Upper lobe of right lung (tissue), 1 donor: ENCODE measurements at places on chromosomes 6 and 20. TPM values are rescaled to one million over a fixed set of nuclear protein-coding genes. Genes with fewer than 3 reads are reported as not detected.

DNA sequence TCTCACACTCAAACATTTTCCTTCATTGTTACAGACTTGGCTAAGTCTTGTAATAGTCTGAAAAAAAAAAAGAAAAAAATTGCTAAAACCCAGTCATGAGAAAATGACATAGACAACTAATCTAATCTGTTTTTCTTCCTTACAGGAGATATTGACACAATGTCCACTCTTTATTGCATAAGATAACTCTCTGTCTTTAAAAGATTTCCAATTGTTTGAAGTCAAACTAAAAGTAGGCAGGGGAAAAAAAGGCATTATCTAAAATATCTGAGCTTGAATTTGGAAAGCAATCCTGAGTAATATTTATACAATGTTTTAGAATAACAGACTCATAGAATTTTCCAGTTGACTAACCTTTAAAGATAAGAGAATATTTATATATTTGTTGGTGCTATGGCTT is 233.0 kb upstream of the CEP162 start:
- DNase-seq = no peak

DNA sequence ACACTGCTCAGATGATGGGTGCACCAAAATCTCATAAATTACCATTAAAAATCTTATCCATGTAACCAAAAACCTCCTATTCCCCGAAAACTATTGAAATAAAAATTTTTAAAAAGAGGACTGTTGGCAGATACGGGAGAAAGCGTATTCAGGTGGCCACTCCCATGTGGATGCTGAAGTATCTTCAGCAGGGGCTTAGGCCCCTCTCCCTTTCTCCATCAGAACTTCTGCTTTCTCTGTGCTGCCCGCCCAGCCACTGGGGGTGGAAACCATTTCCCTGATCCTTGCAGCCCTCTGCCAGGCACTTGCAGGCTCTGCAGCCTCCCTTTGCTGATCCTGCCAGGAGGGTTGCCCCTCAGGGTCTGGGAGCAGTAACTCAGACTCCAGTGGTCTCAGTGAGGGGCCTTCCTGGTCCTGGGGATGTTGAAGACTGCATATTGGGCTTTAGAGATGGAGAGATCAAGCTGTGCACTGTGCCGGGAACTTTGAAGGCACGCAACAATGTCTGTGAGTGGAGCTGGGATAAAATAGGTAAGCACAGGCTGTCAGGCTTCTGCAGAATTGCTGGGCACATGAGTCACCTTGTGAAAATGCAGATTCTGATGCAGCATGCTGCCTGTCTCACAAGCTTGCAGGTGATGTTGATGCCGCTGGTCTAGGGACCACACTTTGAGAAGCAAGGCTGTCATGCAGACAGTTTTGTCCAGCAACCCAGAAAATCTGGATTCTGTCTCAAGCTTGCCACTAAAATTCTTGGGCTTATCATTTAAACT is 59.6 kb downstream of the SLC24A3 start:
- DNase-seq = no peak

DNA sequence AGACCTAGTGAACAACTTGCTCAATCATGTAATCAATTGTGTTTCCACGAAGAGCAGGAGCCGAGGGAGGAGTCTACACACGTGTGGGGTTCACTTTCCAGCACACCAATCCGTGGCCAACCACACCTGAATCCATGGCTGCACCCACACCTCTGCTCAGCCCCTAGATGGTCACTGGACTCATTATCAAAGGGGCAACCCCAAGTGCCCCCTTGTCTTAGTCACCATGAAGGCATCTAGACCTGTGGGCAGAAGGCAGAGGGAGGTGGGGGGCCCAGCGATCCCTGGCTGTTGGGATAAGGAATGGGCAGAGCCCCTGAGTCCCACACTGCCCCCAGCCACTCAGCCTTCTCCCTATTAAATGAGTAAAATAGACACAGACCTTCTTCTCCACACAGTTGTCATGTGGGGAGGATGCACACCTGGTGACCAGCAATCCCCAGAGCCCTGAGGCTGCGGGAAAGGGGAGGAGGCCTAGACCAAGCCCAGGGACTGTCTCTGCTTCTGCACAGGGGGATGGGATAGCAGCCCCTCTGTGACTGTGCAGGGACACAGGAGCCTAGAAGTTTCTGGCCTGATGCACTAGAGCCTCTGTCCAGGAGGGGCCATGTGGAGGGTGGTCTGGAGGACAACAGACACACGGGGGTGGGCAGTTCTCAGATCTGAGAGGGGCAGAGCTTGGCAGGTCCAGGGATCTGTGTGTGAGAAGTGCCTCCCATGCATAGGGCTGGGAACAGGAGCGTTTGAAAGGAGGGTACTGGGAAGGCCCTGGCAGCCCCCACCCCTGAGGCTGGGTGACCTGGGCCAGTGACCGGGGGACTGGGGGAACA is 1.9 kb upstream of the RAET1L start:
- no peak for DNase-seq

DNA sequence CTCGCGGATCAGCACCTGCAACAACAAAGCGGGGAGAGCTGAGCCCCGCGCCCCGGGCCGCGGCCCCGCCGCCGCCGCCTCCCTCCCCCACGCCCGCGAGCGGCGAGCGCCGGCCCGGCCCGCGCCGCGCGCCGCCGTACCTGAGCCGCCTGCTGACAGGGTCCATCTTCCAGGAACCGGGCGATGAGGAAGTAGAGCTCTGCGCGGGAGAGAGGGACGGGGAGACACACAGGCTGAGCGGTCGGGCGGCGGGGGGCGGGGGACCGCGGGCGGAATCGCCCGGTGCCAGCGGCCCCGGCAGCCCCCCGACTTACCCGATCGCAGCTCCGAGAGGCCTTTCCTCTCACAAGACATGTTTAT is 359 bp downstream of the PHIP start:
- no peak for DNase-seq

GRCh38 chr6:110357298-110357663 is 868 bp downstream of the METTL24 start:
- DNase-seq = no peak

- DNase-seq = no peak
Observed at GRCh38 chr6:150695652-150696051, 96.0 kb downstream of the PLEKHG1 start.

FAM83D gene
- 2.0 TPM for total RNA-seq

FOXC1 gene
- total RNA-seq = 4.9 TPM

DNA sequence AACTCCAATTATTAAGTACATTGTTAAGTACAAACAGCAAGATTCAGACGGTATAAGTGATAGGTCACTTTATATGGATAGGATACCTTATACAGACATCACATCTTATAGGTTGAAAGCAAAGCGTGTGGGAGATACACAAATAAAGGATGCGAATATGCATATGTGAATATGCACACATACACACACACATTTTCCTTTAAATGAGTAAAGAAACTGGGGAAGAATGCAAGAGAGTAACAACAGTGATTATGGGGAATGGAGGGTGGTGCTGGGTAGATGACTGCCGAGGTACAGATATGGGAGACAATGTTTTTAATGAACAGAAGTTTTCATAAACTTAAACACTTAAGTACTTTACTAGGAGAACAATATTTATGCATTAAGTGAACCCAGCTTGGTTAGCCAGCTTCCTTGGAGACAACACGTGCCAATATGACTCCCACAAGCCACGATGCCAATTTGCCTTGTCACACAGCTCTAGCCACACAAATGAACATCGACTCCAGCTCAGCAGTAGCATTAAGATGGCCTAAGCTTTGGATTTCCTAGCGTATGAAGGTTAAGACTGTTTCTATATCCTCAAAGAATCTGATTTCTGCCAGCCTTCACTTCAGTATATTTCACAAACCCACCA is 96.6 kb downstream of the EPB41L2 start:
- DNase-seq = no peak

DNA sequence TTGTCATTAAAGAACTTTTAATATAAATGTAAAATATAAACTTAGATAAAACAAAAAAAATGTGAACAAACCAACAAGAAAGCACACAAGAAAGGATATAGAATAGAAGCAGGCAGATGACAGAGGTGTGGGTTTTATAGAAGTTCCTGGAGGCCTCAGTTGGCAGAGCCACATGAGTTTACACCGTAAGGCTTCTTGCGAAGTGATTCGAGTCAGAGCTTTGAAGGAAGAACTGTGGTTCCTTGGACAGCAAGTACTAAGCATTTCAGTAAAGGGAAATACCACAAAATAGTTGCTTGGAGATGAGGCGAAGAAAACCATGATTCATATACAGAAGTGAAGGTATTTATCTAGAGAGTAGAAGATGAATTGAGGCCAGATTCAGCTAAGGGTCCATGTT is 207.9 kb upstream of the EYA4 start:
- no peak for DNase-seq

DNA sequence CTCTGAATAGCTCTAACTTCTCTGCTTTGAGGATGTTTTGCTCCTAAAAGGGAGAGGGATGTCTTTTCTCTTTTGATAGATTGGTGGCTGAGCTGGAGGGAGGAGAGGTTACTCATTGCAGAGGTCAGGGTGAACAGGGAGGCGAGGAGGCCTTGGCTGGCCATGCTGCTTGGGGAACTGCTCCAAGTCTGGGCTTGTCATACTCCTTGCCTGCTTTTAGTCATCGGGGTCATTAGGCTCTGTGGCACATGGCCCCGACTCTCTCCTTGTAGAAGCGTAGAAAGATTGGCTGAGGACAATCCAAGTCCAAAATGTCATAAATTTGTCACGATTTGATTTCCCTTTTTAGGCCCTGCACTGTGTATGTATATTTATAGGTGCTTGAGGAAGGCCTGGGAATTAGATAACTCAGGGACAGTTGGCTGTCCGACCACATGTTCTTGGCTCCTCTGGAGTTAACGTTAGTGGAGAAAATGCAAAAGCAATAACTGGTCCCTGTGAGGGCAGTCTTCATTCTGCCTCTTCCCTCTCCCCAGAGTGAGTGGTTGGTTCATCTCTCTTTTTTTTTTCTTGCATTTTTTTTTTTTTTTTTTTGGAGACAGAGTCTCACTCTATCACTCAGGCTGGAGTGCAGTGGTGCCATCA is 160.1 kb downstream of the SCP2D1 start:
- DNase-seq = no peak

SFTA2 gene
- total RNA-seq = 369 TPM

DNA sequence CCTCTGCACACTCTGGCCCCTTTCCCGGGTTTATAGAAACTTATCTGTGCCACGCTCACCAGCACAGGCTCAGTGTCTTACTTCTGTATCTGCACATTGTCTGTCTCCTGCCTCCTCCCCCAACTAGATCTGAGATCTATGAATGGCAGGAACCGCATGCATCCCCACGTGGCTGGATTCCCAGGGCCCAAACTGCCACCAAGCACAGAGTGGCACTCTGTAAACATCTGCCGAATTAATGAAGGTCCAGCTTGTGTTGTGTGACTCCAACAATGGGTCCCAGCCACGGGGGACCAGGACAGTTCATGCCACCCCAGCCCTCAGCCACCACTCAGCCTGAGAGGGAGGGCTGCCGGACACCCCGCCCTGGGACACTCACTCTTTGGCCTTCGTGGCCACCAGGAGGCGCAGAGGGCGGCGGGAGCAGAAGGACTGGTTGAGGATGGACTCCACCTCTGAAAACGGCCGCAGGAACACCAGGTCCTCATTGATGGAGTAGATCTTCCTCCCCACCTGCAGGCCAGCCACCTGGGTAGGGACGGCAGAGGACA is 171.1 kb downstream of the PREX1 start:
- no peak for DNase-seq

DNA sequence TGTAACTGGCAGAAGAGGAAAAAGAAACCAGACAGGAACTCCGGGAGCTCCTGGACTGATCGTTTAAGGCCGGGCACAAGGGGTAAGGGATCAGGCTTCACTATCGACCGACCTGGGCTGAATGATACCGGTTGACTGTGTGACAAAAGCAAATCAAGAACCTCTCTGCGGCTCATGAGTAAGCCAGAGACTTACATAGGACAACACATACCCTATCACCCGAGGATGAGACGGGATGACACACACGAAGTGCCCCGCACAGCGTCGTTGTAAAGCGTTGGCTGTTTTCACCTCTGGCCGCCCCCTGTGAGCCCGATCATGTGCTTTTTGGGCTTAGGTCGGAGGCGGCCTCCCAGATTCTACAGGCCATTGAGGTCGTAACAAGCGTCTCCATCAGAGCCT is 695 bp upstream of the TGIF2 start:
- DNase-seq = no peak

ACTL10 gene
- total RNA-seq = 1.3 TPM

GRCh38 chr6:71490876-71491275 is 202.3 kb downstream of the OGFRL1 start:
- DNase-seq = no peak

HLA-DRB1 gene
- total RNA-seq = 335 TPM

GRCh38 chr6:118867181-118867580 is 26.8 kb upstream of the ASF1A start:
- DNase-seq = no peak

BEND3 gene
- total RNA-seq = 3.8 TPM

GRCh38 chr6:141105481-141105880 is 1027.2 kb upstream of the GJE1 start:
- DNase-seq = no peak

DNA sequence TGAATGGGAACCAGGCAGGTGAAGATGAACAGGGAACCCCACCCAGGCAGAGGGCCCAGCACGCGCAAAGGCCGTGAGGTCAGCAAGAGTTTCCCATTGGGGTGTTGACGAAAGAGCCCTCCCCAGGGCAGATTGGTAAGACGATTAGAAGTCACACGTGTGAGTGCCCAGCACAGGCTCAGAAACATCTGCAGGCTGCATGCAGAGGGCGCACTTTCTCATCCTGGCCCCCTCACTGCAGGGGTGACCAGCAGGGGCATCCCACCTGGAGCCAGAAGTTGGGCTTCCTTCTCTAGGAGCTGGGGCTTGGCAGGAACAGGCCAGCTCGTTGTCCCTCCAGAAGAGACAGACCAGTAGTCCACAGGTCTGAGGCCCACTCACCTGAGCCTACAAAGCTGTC is 38.4 kb downstream of the VSTM2L start:
- no peak for DNase-seq

SCAF8 gene
- 38.8 TPM for total RNA-seq

DNA sequence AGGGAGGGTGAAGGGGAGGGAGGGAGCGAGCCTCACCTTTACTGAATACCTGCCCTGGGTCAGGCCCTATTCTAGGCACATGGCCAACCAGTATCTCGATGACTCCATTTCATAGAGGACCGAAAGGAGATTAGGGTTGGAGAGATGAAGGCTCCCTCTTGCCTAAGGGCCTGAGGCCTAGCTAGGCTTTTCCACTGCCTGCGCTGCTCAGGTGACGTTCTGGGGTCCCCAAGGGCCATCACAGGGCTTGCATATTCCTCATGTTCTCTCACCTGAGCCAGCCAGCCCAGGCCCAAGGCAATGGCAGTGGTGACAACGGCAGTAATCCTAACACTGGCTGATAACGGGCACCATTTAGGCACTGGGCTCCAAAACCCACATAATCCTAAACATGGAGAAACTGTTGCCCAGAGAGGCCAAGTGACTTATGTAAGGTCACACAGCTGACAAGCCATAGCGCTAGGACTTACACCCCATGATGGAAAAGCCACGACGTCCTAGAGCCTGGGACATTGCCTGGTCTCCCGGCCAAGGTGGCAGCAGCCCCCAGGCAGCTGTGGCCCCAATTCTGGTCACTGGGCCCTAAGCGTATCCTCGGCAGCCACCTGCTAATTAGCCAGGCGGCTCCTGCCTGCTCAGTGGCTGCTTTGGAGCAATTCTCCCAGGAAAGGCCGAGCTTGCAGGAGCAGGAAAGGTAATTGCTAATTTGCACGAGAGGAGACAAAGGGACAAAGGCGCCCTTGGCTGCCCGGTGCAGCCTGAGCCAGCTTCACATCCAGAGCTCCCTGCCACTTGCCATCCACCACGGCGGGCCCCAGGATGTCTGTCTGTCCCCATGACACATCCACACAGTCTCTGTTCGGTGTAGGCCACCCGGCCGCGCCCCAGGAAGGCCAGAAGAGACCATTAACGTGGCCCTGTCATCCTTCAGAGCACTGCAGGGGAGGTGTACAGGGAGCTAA is 21.5 kb downstream of the NOL4L start:
- DNase-seq = no peak

TTLL9 gene
- 0.49 TPM for total RNA-seq

RSPH4A gene
- total RNA-seq = 0.72 TPM
